Breast epithelium (tissue), 4 donors: ENCODE measurements at places on chromosomes 13 and 19. TPM values are rescaled to one million over a fixed set of nuclear protein-coding genes. Genes with fewer than 3 reads are reported as not detected.
A peak's percentile ranks its signal among the peaks of the same experiment; 100 is the strongest.

ZNF611 gene
- total RNA-seq: 16.7 TPM

KANK3 gene
- 26.2 TPM for total RNA-seq

DNA sequence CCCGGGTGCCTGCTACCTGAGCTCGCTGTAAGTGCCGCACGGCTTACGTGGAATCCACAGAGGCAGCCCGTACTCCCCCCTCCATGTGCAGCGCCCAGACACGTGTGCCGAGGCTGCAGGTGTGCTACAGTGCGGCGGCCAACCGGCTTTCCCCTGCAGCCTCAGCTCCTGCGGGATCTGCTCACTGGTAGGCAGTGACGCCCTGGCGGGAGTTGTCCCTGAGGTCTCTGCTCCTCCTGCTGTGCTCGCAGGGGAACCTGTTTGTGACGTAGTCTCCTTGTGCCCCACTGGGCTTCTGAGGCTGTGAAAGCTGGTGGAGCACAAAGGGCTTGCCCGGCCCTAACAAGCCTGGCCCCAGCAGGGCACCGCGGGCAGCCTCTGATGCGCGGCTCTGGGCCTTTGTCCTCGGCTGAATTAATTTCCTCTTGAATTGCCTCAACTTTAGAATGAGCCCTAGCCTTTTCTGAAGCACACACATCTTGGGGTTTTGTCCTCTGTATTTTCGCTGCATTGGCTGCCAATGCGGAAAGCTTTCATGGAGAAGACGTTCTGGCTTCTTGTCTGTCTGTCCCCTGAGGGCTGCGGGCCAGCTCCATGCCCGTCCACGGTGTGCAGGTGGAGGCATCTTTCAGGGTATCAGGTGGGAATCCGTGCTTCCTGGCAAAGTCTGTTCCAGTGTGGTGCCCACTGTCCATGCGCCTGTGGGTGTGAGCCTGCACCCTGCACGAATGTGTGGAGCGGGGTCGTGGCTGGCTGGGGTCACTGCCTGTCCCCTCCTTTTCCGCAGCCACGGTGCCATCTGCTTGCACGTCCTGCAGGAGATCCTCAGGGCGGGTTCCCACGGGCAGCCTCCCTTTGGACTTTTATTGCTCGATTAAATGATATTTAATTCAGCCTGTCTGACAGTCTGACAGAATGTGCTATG is 77.3 kb upstream of the MCF2L start:
- H3K4me1 ChIP-seq: no peaks in the 10 kb centered on the region
- no peaks in the 10 kb centered on the region for H3K36me3 ChIP-seq
- H3K4me3 ChIP-seq: no peak overlapping the region
- H3K27me3 ChIP-seq: no peaks in the 10 kb centered on the region
- no peak for DNase-seq

GRCh38 chr19:14004619-14005348 is 1.3 kb downstream of the RFX1 start:
- H3K4me3 ChIP-seq: peak overlapping the region; percentile 76
- H3K4me1 ChIP-seq: no peaks in the 10 kb centered on the region
- H3K27ac ChIP-seq: peak overlapping the region; percentile 100

ZNF415 gene
- 17.7 TPM for total RNA-seq

- no peaks in the 10 kb centered on the region for H3K4me1 ChIP-seq
- no peak overlapping the region for H3K4me3 ChIP-seq
- no peaks in the 10 kb centered on the region for H3K27me3 ChIP-seq
- no peak overlapping the region for H3K27ac ChIP-seq
- H3K36me3 ChIP-seq: no peaks in the 10 kb centered on the region
These were observed 106.4 kb upstream of the EDNRB start for GRCh38 chr13:78024996-78025395.

GRCh38 chr13:39375601-39376000 is 227.4 kb downstream of the LHFPL6 start:
- no peak for DNase-seq
- H3K27me3 ChIP-seq: no peaks in the 10 kb centered on the region
- peak overlapping the region; percentile 43 for H3K27ac ChIP-seq
- no peaks in the 10 kb centered on the region for H3K4me1 ChIP-seq

DNA sequence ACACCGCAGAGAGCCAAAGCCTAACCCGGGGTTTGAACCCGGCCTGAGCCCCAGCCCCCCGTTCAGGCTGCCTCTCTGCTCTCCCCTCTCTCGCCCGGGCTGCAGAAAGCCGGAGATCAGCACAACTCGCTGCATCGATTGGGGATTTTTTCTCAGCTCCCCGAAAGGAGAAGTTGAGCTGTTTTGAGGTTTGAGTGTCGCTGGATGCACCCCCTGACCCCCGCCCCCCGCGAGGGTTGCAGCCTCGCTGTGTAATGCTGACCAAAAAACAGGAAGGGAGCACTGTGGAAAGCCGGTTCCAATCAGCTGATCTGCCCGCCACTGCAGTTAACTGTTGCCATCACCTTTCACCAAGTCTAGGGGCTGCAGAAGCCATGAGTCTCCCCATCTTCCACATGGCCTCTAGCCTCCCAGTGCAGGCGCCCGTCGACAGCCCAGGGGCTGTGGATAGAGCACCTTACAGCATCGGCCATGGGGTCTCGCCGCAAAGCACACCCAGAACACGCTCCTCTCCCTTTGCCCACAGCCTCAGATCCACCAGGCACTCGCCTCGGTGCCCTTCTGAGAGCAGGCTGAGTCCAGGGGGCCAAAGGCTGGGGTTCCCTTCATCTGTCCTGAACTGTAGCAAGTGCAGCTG is 34.5 kb downstream of the MYO9B start:
- H3K27ac ChIP-seq: peak overlapping the region; percentile 87
- no peak for DNase-seq
- H3K27me3 ChIP-seq: no peaks in the 10 kb centered on the region
- H3K36me3 ChIP-seq: no peaks in the 10 kb centered on the region

DNA sequence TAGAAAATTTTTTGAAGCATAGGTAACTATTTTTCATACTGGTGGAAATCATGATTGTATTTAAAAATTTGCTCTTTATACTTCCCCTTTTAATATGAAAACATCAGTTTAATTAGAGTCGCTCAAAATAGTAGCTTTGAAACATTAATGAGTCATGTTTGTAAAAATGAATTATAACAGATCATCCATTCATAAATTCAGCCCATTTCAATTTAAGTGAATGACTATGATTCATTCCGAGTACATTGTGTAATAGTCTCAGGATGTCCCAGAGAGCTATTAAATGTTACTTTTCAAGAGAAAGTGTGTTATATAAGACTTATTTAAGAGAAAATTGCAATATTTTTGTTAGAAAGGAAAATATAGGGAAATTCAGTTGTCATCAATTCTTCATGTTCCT is 111.0 kb downstream of the FNDC3A start:
- H3K4me1 ChIP-seq: peaks cover 3% of the 10 kb centered on the region
- no peaks in the 10 kb centered on the region for H3K36me3 ChIP-seq
- no peak overlapping the region for H3K27ac ChIP-seq
- no peaks in the 10 kb centered on the region for H3K27me3 ChIP-seq
